ENCODE measurements at places on chromosomes 3 and 15.

DNA sequence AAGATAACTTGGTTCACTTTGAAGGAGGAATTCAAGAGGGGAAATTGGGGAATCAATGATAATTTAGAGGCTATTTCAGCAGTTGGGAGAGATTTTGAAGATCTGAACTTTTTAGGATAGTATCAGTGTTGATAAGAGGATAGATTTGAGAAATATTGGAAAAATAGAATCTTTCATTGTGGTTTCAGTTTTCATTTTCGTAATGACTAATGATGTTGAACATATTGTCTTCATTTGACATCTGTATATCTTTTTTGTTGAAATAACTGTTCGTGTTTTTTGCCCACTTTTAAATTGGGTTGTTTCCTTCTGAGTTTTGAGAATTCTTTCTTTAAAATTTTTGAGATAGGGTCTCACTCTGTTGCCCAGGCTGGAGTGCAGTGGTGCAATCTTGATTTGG lies 21.1 kb downstream of the ECT2 start:
- DNase-seq = no peak

DNA sequence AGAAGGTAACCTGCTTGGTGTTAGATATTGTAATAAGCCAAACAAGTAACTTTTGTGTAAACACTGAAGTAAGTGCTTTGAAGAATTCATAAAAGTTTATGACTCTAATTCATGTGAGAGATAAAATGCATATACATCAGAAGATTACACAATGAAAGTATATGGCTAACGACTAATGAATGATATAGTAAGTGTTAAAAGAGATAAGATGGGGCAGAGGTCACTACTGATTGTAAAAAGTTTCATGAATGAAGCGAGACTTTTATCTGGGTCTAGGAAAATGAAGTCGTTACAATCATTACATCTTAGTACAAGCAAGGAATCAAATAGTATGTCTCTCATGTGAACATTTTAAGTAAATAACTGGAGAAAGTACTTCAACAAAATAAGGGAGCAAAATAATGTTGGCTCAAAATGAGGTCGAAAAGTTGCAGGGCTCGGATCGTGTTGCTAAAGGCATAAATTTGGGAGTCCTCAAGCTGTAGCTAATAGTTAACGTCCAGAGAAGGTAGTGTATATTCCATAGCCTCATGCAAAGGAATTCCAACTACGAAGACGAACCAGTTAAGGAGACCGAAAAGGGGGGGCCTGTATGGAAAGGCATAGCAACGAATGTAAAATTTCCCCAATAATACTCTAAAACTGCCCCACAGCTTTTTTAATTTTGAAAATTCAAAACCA lies 984 bp upstream of the DUT start:
- peak; percentile 27 for DNase-seq

DNA sequence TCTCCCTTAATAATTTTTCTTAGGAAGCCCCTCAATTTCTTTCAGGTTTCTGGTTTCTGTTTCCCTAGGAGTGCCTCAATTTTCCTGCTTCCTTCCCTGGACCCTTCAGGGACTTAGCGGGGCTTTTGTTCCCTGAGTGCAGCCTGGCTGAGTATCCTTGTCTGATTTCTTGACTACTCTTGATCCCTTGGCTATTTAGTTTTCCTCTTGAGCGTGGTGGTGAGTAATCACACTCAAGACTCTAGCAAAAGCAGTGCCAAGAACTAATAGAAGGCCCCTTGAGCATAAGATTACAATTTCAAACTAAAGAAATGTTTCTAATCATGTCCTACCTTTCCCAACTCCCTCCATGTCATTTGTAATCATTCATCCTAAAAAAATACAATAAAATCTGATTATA lies 94.3 kb upstream of the C3orf80 start:
- DNase-seq = peak; percentile 70

- no peak for DNase-seq
Measured at GRCh38 chr3:187022403-187023029, 92.2 kb downstream of the ST6GAL1 start.

DNA sequence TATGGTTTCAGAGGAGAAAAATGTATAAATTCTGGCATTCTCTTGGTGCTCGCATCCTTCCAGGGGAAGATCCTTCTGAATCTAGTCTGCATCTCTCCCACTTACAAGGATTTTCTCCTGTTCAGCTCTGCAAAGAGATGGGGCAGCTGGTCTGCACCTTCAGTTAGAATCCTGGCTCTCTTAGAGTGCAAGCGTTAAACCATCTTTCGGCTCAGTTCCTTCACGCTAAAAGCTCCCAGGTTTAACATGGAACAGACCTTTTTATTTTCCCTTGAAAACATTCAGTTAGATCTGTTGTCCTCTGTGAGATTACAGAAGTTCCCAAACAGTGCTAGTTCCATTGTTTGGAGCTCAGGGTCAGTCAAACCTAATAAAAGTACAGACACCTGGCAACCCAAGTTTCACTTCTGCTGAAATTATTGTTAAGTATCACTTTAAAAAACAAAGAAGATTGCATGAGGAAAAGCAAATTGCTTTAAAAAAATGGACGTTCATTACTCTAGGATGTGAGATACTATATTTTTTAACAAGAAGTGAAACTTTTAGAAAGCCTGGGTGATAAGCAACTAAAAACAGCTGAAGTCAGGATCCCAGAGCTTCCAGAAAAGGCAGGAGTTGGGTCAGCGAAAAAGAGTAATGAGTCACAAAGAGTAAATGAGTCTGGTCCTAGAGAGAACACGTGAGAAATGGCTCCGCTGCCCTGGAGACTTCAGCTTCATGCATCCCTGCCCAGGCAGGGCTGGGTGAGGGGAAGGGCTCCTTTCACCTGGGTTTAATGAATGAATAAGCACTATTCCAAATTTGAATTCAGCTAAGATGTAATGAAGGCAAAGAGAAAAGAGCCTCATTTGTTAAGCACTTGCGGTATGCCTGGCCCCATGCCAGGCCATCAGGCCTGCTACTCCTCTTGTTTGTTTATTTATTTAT lies 63.3 kb downstream of the ABTB1 start:
- peak; percentile 91 for DNase-seq

DNA sequence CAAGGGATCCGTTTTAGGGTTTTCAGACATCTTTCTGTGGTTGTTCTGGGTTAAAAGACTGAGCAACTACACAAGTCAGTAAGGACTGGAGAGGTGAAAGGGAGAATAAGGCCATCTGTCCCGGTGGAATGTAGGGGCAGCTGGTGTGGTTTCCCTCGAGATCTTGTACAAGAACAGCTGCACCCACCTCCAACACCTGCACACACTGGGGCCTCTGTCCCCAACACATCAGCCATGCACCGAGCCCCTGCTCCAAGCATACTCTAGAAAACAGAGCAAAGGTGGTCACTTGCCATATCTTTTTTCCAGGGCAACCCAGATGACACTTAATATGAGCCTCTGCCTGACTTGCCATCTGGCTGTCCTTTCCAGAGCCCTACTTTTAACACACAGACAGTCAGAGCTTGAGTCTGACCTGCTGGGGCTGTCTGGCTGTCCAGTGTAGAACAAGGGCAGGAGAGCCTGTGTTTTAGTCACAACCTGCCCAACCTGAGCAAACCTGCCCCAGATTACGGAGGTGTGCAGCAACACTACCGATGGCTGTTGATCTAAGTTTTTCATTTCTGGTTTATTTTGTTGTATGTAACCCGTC lies 12.2 kb downstream of the MAN2A2 start:
- peak; percentile 40 for DNase-seq
